ENCODE measurements at places on chromosomes 12 and 14.

DNA sequence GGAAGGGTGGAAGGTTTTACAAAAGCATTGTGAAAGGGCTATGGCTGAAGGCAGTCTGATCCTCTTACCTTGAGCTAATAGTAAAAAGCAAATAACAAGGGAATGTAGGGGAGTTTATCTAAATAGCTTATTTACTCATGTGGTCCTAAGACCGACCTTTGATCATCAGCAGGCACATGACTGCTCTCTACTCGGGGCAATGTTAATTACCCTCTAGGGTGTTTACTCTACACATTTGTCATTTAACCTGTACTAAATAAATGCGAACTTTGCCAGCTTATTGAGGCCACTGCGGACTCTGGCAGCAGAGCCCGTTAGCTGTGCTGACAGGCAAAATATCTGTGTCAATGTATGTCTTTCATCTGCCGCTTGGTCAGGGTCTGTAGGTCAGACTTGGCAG, 768.3 kb upstream of the ATXN7L3B start:
- DNase-seq: no peak

DNA sequence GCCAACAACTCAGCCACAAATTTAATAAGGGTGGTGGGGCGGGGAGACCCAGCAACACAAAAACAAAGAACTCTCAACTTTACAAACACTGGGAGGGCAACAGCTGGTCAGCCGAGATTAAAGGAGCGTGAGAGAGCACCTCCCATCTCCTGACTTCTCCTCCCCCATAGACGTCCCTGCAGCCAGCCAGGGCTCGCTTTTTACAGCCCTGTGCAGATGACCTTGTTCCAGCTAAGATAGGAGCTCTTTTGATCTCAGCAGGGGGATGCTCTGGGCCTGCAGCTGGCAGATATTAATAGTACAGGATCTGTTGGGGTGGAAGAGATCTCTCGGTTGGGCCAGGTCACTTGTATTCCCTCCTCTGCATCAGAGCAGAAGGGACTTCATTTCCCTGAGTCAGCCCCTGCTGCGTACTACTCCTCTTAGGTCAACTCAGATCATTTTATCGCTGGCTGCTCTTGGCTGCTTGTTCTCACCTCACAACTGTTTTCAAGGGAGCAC, 475.8 kb downstream of the RAD51B start:
- DNase-seq: no peak

DNA sequence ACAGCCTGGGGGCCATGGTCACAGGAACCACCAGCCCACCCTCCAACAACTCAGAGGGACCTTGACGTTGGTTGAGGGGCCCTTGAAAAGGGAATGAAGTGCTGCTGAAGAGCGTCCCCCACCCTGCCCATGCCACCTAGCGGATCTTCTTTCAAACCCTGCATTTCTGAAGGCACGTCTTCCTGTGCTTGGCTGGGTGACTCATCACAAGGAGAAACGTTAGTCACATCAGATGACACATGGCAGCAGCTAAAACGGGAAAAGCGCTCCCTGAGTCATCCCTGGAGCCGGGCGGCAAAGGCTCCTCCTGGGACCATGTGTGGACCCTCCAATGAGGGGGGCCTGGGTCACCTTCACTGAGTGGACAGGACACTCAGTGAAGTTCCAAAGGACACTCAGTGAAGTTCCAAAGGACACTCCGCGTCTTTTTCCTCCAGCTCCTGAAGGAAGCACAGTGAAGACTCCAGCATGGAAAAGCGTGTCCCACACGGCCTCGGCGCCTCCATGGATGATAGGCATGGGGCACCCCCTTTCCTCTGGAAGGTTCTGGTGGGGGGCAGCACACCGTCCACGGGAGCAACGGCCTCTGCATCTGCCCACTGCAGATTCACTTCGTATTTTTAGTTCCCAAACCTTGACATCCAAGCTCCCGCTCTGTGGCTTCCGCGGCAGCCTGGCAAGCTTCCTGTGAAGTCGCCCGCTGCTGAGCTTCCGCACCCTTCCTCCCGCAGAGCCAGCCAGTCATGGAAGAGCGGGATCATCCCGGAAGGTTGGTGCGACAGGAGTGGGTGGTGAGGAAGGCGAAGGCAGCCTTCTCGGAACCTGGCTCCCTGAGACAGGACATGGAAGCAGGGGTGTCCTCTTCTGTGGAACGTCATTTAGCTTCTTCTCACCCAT, 383.4 kb downstream of the VRK1 start:
- DNase-seq: peak; percentile 18

DNA sequence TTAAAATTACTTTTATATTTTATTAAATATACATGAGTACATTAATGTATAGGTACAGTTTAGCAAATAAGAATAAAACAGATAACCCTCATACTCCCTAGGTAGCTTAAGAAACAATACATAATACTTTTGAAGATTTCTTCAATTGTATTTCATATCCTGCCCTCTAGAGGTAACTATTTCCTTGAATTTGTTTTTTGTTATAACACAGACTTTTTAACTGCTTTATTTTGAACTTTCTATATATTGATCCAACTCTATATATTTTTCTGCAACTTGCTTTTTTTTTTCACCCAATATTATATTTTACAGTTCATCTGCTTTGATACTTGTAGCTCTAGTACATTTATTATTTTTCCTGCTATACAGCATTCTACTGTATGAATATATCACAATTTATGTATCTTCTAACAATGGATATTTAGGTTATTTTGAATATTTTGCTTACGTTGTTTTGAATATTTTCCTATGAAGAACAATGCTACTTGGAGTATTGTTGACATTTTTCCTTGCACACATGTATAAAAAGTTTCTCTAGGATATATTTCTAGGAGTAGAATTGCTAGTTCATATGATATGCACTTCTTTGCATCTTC, 72.8 kb upstream of the ABCD2 start:
- no peak for DNase-seq

- no peak for DNase-seq
These were observed 22.5 kb downstream of the RECQL start for GRCh38 chr12:21478756-21479455.

- no peak for DNase-seq
These were observed 59.7 kb downstream of the RIMBP2 start for GRCh38 chr12:130656411-130656810.

GRCh38 chr12:110581931-110582275, 1.2 kb downstream of the PPTC7 start:
- no peak for DNase-seq

DNA sequence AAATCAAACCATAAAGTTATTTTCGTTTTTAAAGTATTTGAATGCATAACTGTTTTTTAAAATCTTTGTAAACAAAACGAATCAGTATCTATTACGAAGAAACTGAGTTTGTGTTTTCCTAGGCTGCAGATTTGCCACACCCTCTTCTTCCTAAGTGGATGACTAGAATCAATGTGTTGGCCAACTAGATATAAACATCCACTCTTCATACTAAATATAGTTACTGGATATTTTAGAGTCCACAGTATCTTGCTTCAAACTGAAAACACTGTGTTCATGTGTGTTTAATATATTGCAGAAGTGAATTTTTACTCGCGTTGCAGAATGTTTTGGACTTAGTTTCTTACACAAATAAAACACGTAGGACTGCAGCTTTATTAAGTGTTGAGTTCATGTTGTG, 63.2 kb downstream of the KLHL28 start:
- no peak for DNase-seq

DNA sequence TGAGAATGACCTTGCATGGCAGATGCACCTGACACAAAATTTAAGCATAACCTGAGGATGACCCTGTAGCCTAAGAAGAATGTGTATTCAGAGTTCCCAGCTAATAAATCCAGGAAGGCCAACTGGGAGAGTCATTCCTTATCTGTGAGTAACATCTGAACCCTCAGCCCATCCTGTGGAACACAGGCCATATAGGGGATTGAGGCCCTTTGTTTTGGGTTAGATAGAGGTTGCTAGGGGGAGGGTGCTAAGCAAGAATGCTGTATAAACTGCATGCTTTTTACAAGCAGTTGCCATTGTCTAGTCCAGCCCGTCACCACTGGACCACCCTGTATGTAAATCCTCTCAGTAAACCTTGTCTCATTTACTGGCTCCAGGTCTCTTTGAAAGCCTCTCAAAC, 77.0 kb downstream of the BICD1 start:
- DNase-seq: no peak

- DNase-seq: no peak
These were observed 21.6 kb downstream of the C12orf71 start for GRCh38 chr12:27060740-27061139.

DNA sequence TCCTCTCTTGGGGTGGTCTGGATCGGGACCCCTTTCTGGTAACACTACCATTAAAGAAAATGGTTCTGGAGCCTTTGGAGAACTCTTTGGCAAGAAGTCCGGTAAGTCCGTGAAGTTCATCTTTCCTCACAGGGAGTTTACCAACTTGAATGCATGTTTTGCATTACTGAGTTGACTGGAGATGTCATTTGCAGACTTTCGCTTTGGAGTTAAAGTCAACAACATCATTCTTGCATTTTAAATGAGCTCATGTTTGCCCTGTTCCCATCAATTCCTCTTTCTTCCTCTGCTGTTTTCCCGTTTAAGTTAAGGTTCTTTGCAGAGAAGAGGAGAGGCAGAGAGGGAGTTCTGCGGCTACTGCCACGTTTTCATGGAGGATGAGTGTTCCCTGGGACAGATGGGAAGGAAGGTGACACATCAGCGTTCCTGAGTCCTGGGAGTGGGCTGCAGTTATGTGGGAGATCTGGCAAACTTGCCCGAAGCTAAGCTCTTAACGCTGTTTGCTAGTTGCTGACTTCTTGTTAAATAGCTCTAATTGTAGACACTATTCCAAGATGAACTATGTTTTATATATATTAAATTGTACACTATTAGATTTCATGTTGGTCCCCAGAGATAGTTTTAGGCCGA, 18.8 kb upstream of the PRICKLE1 start:
- no peak for DNase-seq

- no peak for DNase-seq
These were observed 30.9 kb downstream of the RTRAF start for GRCh38 chr14:52020161-52020714.

GRCh38 chr14:68792979-68793733, at the start of gene ZFP36L1:
TSS of gene ZFP36L1 (minus strand) at chr14:68793067. CDS start at chr14:68792938, 129 bp downstream.
- DNase-seq: peak; percentile 97

GRCh38 chr12:96503976-96504375, 14.6 kb downstream of the CFAP54 start:
- DNase-seq: no peak

DNA sequence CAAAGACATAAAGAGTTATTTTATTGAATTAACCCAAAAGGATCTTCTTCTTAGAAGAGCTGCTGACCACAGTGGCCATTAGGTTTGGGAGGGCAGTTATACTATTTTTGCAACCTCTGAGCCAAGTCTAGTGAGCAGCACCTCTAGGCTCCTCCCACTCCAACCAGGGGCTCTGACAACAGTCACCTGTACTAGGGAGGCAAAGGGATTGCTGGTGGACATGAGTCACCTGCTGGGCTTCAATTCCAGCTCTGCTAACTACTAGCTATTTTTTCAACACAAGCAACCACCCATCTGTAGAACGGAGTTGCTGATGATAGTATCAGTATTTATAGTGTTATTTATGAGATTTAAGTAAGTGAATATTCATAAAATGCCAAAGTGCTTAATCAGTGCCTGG, 166.0 kb downstream of the KLHL28 start:
- DNase-seq: no peak

DNA sequence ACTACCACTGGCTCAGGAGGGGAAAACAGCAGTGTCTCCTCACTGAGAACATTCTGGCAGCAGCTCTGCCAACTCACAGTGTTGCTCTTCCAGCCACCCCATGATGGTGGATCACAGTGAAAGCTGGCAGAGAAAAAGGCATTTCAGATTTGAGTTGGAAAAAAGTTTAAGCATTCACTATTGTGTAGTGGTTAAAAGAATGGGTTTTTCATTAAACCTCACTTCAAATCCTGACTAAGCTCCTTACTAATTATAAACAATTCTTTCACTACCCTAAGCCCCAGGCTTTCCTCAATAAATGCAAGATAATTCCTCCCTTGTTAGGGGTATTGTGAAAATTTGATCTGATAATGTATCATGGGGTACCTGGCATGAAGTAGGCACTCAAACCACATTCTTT, 518.1 kb downstream of the SNAPC1 start:
- no peak for DNase-seq

- no peak for DNase-seq
These were observed 203.5 kb upstream of the PLXNC1 start for GRCh38 chr12:93944911-93945310.

- peak; percentile 40 for DNase-seq
These were observed 6.7 kb upstream of the NCOR2 start for GRCh38 chr12:124573839-124574786.

DNA sequence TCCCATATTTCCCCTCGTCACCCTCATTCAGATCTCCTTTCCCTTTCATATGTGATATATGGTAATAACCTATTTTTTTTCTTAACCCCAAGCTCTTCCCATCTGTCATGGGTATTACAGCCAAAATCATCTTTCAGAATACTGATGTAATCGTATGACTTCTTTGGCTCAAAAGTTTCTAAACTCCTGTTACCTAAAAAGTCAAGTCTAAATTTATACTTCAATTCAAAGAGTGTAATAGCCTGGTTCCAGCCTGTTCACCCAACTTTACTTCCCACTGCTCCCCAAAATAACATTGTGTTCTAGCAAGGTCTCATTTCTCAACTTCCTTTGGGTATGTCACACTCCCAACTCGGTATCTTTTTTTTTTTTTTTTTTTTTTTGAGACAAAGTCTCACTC, 48.5 kb downstream of the TBK1 start:
- peak; percentile 30 for DNase-seq

GRCh38 chr12:27818401-27818918, 38.4 kb upstream of the MANSC4 start:
- DNase-seq: no peak

GRCh38 chr12:45726603-45727300, 2.8 kb upstream of the ARID2 start:
- peak; percentile 52 for DNase-seq

DNA sequence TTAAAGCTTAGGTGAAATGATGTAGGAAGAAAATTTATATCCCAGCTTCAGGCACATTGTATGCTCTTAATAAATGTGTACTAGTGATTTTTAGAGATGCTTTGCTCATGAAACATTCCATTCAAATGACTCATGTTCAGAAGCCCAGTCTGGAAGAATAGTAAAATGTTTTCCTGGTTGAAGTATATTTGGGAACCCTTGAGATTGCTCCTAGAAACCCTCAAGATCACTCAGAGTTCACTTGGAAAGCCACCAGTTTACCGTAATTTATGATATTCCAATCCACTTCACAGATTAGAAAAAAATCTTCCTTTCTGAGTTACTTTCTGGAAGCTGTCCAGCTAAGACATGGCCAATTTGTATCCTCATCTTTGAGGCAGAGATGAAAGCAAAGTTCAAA, 186.4 kb downstream of the SYT10 start:
- DNase-seq: no peak

GRCh38 chr12:120199595-120200306, 1.2 kb downstream of the RPLP0 start:
- peak; percentile 50 for DNase-seq

Measured in CD14-positive monocyte (primary cell).